Panc1 (cell line): ENCODE measurements at places on chromosomes 6 and 20.

- no peak for DNase-seq
These were observed 23.2 kb downstream of the PLCB1 start for GRCh38 chr20:8155229-8155628.

GRCh38 chr20:61767761-61768494 is 297.8 kb downstream of the TAF4 start:
- DNase-seq: no peak

- no peak for DNase-seq
These were observed 130.6 kb downstream of the BMP7 start for GRCh38 chr20:57135875-57136274.

GRCh38 chr6:26170951-26171841 is 84.0 kb downstream of the HFE start:
- DNase-seq: no peak

GRCh38 chr20:35515949-35516645 is 13.4 kb downstream of the C20orf173 start:
- peak; percentile 43 for DNase-seq

GRCh38 chr6:12222405-12223366 is 67.5 kb upstream of the EDN1 start:
- no peak for DNase-seq

DNA sequence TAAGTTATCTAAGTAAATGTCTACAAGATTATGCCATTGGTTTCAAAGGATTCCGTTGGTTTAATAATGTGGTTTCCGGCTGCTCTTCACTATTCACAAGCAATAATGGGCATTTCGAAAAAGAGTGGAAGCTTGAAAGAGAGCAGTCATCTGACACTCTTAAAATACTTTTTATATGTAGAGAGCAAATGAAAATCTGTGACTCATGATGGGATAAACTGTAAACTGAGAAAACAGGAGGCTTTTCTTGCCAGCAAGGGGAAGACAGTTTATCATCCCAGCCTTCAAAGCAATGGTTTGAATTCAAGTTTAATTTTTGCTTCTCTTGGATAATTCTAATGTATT is 145.7 kb downstream of the KHDC1L start:
- DNase-seq: peak; percentile 80

DNA sequence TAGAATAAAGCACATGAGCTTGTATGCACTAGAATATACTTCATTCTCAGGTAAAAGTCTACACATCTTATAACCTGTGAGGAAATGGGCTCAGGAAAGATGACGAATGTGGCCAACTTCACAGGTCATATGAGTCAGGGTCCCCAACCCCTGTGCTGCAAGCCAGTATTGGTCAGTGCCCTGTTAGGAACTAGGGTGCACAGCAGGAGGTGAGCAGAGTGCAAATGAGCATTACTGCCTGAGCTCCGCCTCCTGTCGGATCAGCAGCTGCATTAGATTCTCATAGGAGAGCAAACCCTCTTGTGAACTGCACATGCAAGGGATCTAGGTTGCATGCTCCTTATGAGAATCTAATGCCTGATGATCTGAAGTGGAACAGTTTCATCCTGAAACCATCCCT is 182.3 kb downstream of the TRDN start:
- DNase-seq: no peak

DNA sequence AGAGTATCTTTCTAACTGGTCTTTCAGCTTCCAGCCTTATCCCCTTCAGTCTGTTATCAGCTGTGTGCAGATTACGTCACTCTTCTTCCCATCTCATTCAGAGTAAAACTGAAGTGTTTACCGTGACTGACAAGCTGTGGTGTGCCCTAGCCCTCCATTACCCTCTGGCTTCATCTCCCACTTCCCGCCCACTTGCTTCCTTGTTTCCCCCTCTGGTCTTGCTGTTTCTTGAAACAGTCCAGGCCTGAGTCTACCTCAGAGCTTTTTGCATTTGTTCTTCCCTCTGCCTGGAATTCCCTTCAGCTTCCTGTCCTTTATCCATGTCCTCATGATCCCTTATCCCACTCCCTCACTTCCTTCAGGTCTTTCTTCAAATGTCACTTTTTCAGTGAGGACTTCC is 66.9 kb downstream of the CARMIL1 start:
- DNase-seq: no peak

- no peak for DNase-seq
These were observed 637 bp downstream of the UBR2 start for GRCh38 chr6:42564506-42564825.

DNA sequence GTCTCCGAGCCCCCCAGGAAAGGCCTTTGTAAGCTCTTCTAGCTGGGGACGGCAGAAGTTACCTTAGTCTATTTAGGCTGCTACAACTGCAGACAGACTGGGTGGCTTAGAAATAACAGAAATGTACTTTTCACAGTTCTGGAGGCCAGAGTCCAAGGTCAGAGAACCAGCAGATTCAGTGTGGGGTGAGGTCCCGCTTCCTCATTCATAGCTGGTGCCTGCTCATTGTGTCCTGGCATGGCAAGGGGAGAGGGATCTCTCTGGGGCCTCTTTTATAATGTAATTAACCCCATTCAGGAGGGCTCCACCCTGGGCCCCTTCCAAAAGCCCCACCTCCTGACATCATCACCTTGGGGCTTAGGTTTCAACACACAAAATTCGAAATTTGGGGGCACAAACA is 315.1 kb downstream of the CDH4 start:
- no peak for DNase-seq

- DNase-seq: no peak
These were observed 189.4 kb downstream of the DLL1 start for GRCh38 chr6:170101281-170102035.

DNA sequence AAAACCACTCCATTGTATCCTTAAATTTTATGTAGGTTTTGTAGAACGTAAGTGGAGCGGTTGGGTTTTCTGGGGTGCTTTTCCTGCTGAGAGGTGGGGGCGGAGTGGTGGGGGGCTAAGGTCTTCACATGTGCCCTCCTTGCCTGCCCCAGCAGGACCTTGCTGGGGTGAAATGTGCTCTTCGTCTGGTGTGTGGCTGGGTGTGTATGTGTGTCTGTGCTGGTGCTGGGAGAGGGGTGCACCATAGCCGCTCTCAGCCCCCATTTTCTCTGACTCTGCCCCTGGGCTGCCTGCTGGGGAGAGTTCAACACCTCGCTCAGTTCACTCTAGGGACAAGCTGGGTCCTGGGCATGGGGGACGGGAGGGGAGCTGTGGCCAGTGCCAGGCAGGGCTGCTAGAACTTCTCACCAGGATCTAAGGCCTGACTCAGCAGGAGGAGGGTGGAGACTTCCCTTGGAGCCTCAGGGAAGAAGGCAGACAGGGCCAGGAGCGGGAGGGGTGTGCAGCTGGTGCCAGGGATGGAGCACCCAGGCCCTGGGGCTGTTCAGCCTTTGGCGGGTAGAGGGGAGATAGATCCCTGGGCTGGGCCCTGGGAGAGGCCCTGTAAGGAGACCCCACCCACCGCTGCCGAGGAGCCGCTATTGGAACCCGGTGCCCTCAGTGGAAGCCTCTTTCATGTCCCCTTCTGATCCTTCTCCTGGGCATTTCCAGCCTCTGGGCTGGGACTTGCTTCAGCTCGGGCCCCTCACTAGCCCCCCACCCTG is 4.8 kb downstream of the SOX18 start:
- DNase-seq: no peak

DNA sequence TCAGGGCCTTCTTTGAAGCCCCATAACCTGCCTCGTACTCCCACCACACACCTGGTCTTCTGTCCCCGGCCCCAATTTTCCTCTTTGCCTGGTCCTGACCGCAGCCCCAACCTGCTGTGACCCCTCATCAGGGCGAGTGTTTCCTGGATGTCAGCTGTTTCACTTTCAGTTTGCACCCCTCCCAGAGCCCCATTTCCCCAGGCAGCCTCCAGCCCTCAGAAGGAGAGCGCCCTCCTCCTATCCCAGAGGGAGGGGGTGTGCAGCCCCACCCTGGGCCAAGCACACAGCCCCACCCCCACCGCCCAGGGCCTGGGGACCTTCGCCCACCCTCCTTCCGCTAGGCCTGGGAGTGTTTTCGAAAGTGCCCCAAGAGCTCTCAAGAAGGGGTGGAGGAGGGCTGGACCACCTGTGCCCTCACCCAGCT is 1.5 kb downstream of the BAK1 start:
- no peak for DNase-seq

DNA sequence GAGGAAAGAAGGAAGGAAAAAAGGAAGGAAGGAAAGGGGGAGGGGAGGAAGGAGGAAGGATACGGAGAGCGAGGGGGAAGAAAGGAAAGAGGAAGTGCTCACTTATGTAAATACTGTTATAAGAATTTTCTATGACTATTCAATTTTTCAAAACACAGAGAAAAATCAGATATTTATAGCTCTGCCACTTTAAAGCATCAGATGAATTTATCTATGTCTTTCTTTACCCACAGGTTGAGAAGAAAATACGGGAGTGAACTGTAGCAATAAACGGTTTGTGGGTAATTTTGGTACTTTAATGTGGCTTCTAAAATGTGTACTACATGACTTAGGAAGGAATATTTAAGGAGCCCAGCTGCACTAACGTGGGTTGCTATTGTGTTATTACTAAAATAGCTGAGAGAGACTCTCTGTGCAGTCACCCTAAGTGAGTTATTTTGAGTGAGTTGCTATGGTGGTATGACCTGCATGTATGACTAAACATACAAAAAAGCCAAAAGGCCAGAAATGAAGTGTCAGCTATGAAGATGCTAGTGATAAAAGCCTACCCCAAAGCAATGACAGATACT is 225.5 kb downstream of the SOD2 start:
- DNase-seq: no peak

GRCh38 chr6:154981079-154981870 is 13.8 kb upstream of the TIAM2 start:
- no peak for DNase-seq

DNA sequence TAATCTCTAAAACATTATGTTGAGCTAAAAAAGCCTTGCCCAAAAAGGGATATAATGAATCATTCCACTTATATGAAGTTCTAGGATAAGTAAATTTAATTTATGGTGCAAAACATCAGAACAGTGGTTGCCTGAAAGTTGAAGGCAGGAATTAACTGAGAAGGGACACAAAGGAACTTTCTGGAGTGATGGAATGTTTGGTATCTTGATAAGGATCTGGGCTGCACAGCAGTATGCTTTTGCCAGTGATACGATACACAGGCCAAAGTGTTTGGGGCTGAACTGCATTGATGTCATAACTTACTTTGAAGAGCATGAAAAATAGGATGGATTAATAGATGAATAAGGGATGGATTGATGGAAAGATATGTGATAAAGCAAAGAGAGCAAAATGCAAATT is 146.1 kb upstream of the LRFN2 start:
- no peak for DNase-seq

GRCh38 chr6:114121913-114122662 is 151.1 kb upstream of the HDAC2 start:
- no peak for DNase-seq

DNA sequence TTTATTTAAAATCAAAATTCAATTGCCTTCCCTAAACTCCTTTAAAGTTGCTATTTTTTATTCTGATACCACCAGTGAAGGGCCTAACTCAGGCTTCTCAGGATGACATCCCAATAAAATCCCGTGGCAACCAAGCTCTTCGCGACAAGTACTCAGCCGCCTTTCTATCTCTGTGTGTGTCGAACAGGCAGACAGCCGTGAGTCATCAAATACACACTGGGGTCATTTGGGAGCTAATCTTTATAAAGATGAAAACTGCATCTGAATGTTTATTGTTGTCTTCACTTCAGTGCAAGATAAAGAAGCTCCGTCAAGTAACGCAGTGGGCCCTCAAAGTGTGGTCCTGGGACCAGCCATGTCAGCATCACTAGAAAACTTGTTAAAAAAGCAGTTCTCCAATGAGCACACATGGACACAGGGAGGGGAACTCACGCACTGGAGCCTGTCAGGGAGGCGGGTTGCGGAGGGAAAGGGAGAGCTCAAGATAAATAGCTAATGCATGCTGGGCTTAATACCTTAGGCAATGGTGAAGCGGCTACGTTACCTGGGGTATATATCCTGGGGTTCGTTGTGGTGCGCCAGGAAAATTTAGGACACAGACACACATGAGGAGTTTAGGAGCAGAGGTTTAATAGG is 119.3 kb downstream of the RNF144B start:
- no peak for DNase-seq

DNA sequence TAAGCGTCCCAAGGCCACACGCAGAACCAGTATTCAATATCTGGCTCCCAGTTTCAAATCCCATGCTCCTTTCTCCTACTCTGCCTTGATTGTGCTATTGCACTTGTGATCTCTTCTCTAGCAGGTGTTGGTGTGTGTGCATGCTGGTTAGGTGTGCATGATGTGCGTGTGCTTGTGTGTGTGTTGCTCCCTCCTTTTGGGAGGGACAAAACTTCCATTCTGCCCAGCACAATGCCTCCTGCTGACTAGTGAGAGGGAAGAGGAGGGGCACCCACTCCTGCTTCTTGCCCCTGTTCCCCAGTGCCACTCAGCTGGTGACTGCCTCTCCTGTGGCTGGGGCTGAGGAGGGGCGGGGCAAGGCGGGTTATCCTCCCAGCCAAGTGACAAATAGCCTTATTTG is 19.7 kb downstream of the CD40 start:
- no peak for DNase-seq

DNA sequence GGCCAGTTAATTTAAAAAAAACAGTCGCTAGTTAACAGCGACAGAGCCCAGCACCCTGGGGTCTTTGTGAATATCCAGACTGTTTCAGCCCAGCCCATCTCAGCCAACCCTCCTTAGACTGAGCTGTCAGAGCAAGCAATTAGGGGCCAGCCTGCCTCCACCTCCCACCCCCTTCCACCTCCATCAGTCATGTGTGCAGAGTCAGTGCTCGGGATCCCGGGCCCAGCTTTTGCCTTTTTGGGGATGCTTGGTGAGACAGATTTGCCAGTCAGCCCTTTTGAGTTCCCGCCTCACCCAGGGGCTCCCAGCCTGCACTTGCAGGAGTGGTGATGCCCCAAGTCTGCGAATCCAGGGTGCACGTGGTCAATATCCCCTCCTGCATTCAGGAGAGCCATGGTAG is 6.5 kb upstream of the FAM83D start:
- no peak for DNase-seq

DNA sequence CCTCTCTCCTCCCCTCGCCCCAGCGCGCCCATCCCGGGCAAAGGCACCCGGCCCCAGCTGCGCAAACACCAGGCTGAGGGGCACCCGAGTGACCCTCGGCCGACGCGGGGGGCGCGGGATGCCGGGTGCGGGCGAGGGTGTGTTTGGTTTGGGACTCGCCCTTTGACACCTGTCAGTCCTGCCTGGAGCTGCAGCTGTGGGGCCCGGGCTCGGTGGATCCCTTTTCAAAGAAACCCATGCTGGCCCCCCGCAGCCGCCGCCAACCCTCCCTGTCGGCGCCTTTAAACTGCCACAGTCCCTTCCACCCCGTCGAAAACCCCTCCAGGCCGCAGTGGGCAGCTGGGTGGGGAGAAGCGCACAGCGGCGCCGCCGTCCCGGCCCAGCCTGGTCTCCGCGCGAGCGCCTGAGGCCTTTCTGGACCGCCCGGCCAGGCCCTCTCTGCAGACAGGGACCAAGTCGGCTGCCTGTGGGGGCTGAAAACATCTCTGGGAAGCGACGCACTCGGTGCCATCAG is 5.5 kb downstream of the FOXQ1 start:
- no peak for DNase-seq

GRCh38 chr6:69796073-69796641 is 653 bp downstream of the LMBRD1 start:
- no peak for DNase-seq
